ENCODE measurements at places on chromosomes 12 and 14.

DNA sequence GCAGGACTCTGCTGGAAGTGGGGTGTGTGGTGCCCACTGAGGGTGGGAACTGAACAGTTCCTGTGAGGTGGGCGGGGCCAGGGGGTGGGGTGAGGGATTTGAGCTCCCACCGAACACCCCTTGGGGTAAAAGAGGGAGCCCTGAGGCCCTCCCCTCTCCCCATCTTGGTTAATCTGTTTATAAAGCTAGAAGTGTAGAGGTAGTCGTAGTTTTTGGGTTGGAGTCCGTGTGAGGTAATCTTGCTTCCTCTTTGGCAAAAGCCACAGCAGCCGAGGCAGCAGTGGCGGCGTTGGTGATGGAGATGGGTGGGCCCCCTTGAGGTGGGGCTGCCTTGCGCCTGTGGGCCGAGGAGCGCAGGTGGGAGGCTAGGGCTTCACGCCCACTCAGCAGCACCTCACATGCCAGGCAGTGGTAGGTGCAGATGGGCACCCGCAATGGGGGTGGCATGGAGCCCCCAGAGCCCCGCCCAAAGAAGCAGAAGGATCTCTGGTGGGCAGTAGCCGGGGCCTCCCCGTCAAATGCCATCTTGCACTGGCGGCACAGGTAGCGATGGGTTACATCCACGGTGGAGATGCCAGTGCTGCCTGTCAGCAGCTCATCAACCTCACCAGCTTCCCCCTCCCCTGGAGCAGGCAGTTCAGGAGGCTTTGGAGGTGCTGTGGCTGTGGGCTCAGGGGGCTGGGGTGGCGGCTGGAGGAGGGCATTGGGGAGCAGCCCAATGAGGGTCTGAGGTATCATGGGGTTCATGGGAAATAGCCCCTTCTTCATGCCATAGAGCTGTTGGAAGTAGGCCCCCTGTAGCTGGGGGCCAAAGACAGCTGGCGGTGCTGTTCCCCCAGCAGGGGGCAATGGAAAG lies 29.6 kb downstream of the ZFHX2 start:
- no peak for DNase-seq

- no peak for DNase-seq
These were observed 20.5 kb upstream of the RAD51AP1 start for GRCh38 chr12:4518106-4518728.

GRCh38 chr12:121857322-121858246 lies 1.1 kb downstream of the HPD start:
- DNase-seq, result no peak

- DNase-seq, result no peak
These were observed 1080.7 kb downstream of the LRFN5 start for GRCh38 chr14:42687421-42687820.

GRCh38 chr12:128564956-128565355 lies 258.8 kb downstream of the SLC15A4 start:
- no peak for DNase-seq

GRCh38 chr12:25942709-25943108 lies 15.8 kb upstream of the RASSF8 start:
- no peak for DNase-seq

GRCh38 chr14:63616015-63616414 lies 25.7 kb downstream of the WDR89 start:
- no peak for DNase-seq
